Fibroblast of gingiva (primary cell): ENCODE measurements at places on chromosomes 1 and 21.
A peak's percentile ranks its signal among the peaks of the same experiment; 100 is the strongest.

GRCh38 chr1:175116210-175116798, 48.7 kb downstream of the TNN start:
- DNase-seq = no peak

GRCh38 chr21:42190486-42190863, 28.5 kb upstream of the ABCG1 start:
- no peak for DNase-seq

- no peak for DNase-seq
Measured at GRCh38 chr1:98078596-98078995, 157.8 kb upstream of the DPYD start.

DNA sequence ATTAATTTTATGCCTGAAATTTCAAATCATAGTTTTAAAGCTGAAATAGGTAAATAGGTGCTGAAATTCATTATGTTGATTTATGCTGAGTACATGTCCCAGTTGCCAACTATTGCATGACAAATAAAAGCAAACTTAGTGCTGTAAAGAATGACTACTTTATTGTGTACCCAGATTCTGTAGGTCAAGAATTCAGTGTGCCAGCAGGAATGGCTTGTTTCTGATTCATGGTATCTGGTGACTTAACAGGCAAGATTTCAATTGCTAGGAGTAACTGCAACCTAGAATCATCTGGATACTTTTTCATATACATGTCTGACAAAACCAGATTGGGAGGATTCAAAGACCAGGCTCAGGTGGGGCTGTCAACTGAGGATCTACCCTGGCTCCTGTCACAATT, 678.4 kb upstream of the ADAMTS5 start:
- DNase-seq = peak; percentile 44

GRCh38 chr1:181133969-181134418, 45.5 kb downstream of the IER5 start:
- DNase-seq = no peak

DNA sequence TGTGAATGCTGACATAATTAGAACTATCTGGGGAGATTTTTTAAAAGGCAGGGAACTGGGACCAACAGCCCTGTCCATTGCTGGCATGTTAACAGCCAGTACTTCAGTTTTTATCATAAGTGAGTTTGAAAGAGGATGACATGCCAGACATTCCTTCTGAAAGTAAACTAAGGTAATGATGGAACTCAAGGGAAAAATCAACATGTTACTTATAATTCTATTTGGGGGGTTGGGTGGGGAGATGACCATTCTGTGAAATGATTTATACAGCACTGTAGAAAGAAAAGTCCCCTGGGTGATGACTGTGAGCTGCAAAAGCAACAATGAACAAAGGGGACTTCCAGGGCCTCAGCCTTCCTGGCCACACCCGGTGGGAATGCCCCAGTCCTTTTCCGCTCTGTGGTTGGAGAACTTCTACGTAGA, 5.4 kb upstream of the LAMC2 start:
- DNase-seq = peak; percentile 75

- DNase-seq = no peak
Measured at GRCh38 chr1:96872757-96873156, 151.2 kb downstream of the PTBP2 start.

DNA sequence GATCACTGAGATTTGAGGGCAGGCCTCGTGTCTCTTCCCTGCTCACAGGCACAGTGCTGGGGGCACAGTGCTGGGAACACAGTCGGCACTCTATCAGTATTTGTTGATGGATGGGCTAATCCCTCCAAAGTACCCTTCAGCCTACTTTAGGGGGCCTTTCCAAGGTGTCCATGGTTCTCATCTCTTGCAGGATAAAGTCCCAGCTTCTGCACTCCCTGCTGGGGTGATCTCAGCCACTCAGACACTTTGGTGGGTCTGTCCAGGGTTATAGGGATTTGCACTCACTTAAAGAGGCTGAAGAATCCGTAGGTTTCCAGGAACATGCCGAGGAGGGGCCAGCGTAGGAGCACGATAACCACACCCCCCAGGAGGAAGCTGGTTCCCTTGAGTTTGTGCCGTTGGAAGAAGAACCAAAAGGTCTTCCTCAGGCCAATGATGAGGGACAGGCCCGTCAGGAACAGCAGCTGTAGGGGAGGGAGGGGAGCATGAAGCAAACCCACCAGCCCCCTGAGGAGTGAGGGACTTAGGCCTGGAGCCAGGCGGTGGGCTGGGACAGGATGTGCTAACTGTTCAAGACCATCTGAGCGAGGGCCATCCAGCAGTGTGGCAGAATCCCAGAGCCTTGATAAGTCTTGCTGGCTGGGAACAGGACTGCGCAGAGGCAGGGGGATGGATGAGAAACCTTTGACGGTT, 5.2 kb upstream of the KISS1 start:
- DNase-seq = no peak

- DNase-seq = no peak
Measured at GRCh38 chr1:150366416-150367296, 2.7 kb downstream of the RPRD2 start.
